Stimulated activated CD4-positive, alpha-beta T cell treated with anti-CD3 and anti-CD28 coated beads, Interleukin-4, amount 100 ng/mL, for 4 hours (primary cell): ENCODE measurements at places on chromosomes 6 and 20.

- no peak for DNase-seq
Observed at GRCh38 chr6:70985156-70985555, 28.3 kb upstream of the B3GAT2 start.

DNA sequence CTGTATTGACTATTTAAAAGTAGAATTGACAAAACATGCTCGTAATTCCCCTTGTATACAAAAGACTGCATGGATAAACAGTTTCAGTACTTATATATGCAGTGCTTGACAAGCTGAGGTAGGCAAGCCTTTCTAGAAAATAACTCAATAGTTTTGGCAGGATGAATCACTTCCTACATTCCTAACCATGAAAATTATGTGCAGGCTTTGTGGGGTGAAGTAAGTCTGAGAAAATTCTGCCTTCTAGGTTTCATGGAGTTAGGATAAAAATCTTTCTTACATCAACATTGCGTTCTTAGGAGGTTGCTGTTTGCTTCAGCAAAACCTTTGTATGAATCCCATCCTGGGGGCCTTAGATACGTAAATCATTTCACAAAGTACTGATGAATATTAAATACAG lies 801.4 kb upstream of the EYS start:
- DNase-seq = no peak

DNA sequence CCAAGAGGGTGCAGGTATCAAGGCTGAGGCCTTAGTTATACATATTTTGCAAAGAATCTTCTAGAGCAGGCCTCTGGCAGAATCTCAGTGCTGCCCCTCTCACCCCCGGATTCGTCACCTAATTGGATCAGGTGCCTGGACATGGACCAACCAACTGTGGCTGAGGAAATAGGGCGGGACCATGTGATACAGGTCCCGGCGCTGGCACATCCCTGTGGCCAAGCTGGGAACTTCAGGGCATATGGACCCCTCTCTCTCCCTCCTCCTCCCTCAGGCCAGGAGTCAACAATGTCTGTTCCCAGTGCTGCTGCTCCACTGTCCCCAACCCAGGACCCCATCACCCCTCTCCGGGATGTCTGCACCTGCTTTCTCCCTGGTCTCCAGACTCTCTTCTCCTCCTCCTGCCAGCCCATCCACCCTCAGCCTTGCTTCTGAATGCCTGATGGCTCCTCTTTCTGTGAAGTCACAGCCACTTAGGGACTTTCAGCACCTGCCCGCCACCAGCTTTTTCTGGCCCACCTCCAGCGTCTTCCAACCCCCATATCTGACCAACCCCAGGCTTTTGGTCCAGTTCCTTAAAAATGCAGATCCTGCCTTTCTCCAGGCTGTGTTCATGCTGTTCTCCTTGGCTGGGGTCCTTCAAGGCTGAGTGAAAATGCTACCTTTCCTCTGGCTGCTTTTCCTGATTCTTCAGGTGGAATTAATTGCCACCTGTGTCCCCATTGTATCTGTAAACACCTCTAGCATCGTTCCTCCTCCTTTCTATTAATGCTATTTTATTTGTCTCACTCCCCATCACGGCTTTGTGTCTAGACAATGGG lies 19.0 kb upstream of the MLN start:
- DNase-seq = no peak

DNA sequence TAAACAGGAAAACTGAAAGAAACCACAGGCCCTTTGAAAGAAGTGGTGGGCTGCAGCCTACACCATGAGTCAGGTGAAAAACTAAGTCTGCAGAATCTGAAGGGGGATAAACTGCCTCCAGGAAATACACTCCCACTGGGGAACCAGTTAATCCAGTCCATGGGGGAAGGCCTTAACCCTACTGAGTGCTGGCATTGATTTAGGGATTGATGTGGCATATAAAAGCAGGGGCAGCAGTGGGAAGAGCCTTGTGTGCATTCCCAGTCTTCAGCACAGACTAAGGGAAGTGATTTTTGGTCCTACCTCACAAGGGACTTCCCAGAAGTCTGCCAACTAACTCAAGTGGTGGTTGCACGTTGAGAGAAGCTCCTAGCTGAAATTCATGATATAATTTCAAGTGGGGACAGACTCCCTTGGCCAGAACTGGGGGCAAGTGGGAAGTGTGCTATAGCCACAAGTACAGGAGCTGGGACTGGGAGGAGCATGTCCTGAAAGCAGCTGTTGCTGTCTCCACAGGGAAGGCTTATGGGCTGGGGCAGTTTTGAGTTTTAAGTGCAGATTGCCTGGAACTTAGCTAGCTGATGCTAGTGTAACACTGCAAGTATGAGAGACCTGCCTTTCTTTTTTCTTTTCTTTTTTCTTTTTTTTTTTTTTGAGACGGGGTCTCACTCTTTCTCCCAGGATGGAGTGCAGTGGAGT lies 31.2 kb downstream of the CITED2 start:
- DNase-seq = no peak

GRCh38 chr6:160057080-160057479 lies 64.5 kb upstream of the SLC22A1 start:
- DNase-seq = no peak

DNA sequence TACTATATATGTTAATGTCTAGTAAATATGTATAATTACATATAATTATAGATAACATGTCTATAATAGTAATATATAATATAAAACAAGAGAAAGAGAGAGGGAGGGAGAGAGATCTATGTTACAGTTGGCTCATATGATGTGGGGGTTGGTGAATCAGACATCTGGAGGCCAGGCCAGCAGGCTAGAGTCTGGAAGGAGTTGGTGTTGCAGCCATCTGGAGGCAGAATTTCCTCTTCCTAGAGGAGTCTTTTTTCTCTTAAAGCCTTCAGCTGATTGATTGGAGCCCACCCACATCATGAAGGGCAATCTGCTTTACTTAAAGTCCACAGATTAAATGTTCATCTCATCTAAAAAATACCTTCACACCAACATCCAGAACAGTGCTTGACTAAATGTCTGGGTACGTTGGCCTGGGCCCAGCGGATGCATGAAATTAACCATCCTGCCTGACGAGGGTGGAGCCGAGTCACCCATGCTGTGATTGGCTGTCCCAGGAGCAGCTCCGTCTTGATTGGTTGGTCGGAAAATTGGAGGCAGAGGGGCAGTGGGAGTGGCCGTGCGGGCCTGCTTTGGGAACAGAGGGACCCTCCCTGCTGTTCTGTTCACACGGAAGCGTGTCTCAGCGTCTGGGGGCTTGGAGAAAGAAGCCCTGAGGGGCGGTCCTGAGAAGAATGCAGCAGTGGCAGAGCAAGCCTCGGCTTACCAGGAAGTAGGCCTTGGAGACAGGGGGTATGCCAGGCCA lies 392.4 kb downstream of the QKI start:
- DNase-seq = no peak

- no peak for DNase-seq
Observed at GRCh38 chr6:136086686-136087085, 163.4 kb downstream of the MTFR2 start.

GRCh38 chr6:34295721-34296120 lies 46.9 kb upstream of the SMIM29 start:
- DNase-seq = no peak

GRCh38 chr20:49323622-49324238 lies 45.9 kb upstream of the ZNFX1 start:
- DNase-seq = no peak

DNA sequence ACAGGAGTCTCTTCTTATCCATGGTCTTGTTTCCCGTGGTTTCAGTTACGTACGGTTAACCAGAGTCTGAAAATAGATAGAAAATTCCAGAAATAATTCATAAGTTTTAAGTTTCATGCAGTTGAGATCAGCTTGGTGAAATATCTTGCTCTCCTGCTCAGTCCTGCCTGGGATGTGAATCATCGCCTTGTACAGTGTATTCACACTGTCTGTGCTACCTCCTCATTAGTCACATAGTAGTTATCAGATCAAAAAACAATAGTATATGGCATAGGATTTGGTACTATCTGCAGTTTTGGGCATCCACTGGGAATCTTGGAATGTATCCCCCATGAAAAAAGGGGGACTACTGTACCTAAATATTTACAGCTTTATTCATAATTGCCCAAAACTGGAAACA lies 22.7 kb upstream of the MOCS1 start:
- DNase-seq = no peak

GRCh38 chr6:163954088-163954775 lies 539.7 kb downstream of the QKI start:
- DNase-seq = no peak

DNA sequence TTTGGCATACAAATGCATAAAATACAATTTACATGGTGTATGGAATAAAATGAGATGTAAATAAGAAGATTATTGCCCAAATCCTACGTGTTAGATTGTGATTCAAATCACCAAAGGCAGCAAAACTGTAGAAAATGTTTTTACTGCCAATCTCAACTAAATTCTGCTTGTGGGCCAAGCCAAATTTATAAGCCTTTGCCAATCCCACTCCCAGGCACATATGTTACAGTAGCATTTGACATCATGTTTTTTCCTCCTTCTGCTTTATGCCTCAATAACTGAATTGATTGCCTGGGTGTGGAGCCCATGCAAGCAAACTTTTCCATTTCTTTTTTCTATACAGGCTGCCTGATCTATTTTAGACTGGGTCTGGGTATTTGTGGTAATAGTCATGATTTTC lies 36.3 kb upstream of the LRRC1 start:
- no peak for DNase-seq

DNA sequence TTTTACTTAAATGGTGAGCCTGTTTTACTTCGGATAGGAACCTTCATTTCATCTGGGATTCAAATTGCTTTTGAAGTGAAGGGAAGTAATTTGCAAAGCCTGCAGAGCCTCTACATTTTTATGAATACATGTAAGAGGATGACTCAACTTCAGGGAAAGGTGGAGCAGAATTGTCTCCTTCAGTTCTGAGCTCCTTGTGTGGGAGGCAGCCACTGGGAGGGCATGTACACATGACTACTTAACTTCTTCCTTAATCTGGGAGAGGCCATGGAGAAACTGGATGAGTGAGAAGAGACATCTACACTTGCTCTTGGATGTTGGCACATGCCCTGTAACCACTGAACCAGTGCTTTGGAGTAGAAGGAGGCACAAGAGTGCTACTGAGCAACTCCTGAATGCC lies 145.1 kb upstream of the NRSN1 start:
- no peak for DNase-seq

GRCh38 chr20:48820649-48820973 lies 7.2 kb downstream of the PREX1 start:
- DNase-seq = no peak

DNA sequence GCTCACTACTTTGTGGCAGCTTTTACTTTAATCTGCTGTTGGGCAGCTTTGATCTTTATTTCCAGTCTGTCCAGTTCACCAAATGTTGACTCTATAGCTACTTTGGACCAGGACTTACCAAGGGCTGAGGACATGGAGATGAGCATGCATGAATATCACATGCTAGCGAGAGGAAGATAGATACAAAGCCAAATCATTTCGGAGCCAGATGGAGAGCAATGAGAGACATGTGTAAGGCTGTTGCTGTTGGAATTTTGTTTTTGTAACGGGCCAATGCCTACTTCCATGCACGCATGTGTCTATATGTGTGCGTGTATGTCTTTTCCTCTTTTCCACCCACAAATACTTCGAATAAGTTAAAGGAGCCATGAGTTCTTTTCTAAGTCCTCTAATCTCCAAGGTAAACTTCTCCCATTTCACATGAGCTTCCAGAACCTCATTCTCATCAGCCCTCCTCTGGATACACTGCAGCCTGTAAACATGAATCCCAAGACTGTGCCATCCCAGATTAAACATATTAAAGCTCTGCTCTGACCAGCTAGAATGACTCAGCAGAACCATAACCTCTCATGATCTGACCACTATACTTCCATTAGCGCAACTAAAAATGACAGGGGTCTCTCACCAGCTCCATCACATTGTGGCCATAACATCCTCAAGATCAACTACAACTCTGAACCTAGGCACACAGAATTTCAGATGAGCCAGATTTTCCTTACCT lies 160.7 kb downstream of the LRFN2 start:
- DNase-seq = no peak

GRCh38 chr6:106360410-106360988 lies at the start of gene CRYBG1:
Gene CRYBG1, plus strand, starts transcription at chr6:106360717. Its CDS starts 192 bp downstream, at chr6:106360909.
- peak; percentile 54 for DNase-seq

- DNase-seq = no peak
Observed at GRCh38 chr20:63254606-63255384, 532 bp upstream of the NKAIN4 start.
